SW480 (cell line): ENCODE measurements at places on chromosomes 5 and 9.
A peak's percentile ranks its signal among the peaks of the same experiment; 100 is the strongest.

DNA sequence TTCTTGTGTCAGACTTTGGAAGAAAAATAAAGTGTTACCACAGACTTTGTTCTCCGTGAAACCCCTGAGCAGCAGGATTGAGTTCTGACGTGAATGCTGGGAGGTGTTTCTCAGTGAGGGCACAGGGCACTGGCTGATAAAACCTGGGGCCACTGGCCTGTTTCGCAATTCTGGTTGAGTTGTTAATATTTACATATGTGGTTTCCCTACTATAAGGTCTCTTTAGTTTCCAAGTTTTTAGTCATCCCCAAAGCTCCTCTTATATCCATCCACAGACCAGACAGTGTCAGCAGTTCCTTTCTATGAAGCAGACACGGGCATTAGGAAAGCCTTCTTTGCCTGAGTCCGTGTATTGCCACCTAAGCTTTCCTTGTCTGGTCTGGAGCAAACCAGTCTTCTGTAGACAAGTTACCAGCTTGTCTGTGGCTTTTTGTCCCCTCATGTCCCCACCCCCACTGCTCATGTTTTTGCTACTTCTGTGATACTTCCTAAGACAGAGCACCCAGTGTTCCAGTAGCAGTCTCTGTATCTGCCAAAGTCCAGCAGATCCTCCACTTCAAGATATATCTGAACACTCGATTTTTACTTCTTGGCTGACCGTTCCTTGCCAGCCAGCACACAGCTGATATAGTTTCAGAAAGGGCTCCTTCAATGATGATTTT is 42.0 kb downstream of the ACO1 start:
- DNase-seq: no peak

- DNase-seq: no peak
These were observed 1596.1 kb upstream of the WWC1 start for GRCh38 chr5:166695326-166695725.

- DNase-seq: no peak
These were observed 26.2 kb downstream of the NDUFA8 start for GRCh38 chr9:122133263-122133983.

GRCh38 chr5:111069839-111070238 is 1.7 kb upstream of the TSLP start:
- no peak for DNase-seq

- DNase-seq: no peak
These were observed 81.9 kb downstream of the SCAI start for GRCh38 chr9:125061391-125061790.

- DNase-seq: no peak
These were observed 136.4 kb downstream of the PIP5K1B start for GRCh38 chr9:68841276-68842052.

DNA sequence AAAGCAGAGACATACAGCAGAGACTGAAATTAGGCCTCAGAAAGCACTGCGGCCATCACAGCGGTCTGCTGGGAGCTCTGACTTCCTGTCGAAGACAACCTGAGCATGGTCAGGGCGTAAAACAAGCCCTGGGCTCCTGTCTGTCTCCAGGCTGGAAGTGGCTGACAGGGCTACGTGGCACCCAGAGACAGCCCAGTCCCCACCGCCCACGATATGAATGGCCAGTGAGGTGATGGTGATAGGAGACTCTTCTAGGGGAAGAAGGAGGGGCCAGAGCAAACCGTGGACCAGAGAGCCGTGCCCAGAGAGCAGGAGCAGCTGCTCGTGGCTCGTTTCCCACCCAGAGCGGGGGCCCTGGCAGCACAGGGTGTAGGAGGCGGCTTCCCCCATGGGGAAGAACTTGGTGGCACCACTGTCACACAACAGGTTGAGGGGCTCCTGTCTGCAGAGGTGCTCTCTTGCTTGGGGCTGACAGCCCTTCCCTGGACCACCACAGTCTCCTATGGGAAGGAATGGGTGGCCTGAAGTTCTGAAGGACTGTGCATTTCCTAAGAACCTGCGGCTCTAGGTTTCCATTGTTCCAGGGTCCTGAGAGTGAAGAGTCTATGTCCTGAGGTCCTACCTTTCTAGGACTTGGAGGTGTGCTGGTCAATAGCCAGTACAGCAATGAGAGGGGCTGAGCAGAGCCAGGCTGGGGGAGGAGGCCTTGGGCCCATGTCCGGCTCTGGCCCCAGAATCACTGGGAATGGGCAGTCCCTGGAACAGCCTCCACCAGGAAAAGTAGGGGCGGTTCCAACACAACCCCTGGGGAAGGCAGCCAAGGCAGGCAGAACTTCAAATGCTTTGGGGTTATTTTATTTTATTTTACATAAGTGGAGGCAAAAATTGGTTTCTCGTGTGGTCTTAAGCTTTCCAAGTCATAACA is 56.4 kb downstream of the BARX1 start:
- no peak for DNase-seq

- no peak for DNase-seq
These were observed 73.2 kb downstream of the SIL1 start for GRCh38 chr5:139124774-139125520.

- no peak for DNase-seq
These were observed 778.3 kb downstream of the PRELID2 start for GRCh38 chr5:145056800-145057199.

DNA sequence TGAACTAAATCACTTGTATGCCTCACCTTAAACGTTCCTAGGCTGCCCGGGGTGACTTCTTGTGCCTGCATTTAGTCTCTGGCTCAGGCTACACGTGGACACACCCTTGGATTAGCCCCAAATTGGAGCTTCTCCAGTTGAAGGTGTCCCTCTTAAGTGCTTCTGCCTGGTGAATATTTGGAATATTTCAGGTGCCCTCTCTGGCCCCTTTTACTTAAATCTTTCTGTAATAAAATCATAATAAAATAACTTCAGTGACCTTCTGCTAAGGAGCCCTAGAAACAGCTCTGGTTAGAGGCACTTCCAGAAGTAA is 74.3 kb upstream of the KLF9 start:
- DNase-seq: no peak

DNA sequence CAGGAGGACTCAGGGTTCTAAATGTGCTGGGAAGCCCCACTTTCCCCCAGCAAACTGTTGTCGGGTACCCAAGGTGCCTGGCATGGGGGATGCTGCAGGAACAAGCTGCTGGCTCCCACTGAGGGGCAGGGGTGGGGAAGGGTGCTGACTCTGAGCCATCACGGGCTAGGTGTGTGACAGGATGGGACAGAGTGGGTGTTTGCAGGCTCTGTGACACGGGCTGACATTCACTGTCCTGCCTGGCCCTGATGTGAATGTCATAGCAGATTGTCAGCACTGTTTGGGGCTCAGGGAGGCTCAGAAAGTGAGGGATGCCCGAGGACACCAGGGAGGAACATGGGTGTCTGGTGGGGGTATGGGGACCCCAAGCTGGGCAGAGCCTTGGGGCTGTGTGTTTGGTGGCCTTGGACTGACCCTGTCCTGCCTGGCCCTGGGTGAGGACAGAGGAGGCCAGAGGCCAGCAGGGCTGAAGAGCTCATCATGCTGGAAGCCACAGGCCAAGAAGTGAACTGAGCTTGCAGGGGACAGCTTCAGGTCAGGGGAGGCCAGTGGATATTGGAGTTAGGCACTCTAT is 20.6 kb downstream of the WNK2 start:
- no peak for DNase-seq

GRCh38 chr5:112975721-112976431 is 722 bp upstream of the DCP2 start:
- no peak for DNase-seq

DNA sequence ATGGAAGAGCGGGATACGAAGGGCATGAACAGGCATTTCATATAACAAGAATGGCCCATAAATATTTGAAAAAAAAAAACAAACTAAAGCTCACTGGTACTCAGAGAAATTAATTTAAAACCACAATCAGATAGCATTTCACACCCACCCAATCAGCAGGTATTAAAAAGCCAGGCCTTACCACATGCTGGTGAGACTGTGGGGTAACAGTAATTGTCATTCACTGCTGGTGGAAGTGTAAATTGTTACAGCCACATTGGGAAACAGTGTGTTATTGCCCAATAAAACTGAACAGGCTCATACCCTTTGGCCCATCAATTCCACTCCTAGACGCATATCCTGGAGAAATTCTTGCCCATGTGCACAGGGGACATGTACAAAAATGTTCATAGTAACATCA is 66.0 kb downstream of the PLAC8L1 start:
- no peak for DNase-seq

GRCh38 chr5:83031381-83031780 is 45.8 kb downstream of the TMEM167A start:
- DNase-seq: no peak

- DNase-seq: no peak
These were observed 32.6 kb upstream of the RXRA start for GRCh38 chr9:134293611-134294152.

DNA sequence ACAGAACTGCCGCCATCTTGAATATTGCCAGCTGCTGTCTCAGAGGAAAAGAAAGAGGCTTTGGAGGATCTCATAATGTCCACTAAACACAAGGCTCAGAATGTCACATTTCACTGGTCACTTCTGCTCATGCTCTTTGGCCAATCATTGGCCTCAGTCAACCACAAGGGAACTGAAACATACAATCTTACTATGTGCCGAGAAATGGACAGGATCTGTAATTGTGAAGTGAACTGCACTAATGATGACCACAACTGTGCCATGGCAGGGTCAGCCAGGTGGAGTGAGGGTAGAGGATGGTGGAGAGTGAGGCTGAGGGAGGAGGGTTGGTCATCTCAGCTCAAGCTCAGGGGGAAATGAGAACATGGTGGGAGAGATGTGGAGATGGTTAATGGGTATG is 32.8 kb downstream of the GDNF start:
- DNase-seq: no peak

GRCh38 chr9:4143936-4144717 is 155.7 kb downstream of the GLIS3 start:
- no peak for DNase-seq

DNA sequence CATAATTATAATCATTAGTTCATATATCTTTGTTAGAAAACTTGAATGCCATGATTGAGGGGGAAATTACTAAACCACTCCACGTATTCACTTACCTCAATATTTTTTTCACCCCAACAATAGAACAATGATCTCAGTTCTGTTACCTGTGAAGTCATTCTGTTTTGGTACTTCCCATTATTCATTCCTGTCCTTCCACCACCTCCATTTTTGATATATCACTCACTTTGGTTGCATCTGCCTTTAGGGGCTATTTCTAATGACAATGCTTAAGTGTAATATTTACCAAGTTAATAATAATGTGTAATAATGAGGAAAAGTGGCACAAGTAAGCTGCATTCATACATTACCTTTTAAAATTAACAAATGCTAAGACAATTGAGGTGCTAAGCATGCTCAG is 218.4 kb downstream of the SPATA31D1 start:
- no peak for DNase-seq

GRCh38 chr9:131277910-131278701 is 1.8 kb upstream of the FAM78A start:
- peak; percentile 80 for DNase-seq

DNA sequence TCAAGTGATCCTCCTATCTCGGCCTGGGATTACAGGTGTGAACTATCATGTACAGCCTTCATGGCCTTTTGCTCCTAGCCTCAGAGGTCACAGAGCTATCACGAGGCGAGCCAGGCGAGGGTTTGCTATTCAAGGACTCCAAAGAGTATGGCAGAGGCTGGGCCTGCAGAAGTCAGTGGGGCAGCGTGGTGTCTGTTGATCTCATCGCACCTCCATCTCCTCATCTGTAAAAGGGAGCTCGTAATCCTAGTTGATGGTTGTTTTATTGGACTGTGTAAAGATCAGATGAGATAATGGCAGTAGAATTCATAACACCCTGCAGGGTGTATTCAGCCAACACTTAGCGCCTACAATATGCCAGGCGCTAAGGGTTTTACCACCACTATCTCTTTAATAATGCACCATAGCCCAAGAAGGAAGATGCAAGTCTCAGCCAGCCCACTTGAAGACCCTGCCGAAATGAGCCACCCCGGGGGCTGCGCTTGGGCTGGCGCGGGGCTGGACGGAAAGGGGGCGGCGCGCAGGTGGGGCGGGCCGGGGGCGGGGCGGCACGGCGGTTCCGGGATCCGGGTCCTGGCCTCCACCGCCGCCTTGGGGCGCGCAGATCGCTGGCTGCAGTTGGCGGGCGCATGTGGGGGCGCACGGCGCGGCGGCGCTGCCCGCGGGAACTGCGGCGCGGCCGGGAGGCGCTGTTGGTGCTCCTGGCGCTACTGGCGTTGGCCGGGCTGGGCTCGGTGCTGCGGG is at the start of gene GALNT12:
TSS of gene GALNT12 (plus strand) at position 601 of the 744 bp plus-strand sequence. CDS start at position 630, 29 bp downstream.
- peak; percentile 35 for DNase-seq

- DNase-seq: no peak
These were observed 72.1 kb upstream of the SLC28A3 start for GRCh38 chr9:84412654-84413053.

DNA sequence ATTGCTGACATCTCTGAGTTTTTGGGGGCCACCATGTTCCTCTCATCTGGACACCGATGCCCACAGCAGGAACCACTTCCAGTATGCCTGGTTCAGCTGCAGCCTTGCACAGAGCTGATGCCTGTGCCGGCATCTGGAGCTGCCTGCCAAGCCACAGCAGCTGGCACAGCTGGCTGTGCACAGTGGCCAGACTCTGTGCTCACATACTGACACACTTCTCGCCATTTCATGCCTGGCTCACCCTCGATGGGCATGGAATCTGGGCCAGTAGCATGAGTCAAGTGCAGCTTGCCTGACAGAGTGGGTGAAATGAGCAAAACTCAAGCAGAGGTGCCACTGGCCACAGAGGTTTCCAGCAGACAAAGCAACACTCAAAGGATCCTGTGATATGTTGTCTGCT is 863.4 kb downstream of the DNAH5 start:
- DNase-seq: no peak

DNA sequence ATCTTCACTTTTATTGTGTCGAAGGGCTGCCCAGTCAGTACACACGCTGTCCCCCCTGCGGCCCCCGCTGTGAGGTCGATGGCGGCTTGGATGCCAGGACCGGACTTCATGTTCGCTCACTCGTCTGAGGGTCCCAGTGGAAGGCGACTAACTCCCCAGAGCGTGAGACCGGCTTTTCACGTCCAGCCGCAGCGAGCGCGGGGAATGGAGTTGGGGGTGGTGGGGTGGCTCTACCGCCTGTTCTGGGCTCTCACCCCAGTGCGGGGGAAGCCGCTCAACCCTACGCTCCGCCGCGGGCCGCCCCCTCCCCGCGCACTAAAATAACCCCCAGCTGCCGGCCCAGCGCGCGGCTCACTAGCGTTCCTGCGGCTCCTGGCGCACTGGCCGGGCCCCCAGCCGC is at the start of gene SLC25A2:
TSS of gene SLC25A2 (minus strand) at position 294 of the 400 bp plus-strand sequence. CDS start at position 110, 184 bp downstream.
- no peak for DNase-seq

DNA sequence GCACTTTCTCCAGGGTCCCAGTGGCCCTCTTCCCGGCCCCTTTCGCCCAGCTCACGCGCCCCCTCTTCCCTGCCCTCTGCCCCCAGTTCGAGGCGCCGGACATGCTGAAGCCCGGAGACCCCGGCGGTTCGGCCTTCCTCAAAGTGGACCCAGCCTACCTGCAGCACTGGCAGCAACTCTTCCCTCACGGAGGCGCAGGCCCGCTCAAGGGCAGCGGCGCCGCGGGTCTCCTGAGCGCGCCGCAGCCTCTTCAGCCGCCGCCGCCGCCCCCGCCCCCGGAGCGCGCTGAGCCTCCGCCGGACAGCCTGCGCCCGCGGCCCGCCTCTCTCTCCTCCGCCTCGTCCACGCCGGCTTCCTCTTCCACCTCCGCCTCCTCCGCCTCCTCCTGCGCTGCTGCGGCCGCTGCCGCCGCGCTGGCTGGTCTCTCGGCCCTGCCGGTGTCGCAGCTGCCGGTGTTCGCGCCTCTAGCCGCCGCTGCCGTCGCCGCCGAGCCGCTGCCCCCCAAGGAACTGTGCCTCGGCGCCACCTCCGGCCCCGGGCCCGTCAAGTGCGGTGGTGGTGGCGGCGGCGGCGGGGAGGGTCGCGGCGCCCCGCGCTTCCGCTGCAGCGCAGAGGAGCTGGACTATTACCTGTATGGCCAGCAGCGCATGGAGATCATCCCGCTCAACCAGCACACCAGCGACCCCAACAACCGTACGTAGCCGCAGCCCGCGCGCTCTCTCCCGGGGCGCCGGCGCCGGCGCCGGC is 1.0 kb downstream of the PRDM6 start:
- DNase-seq: peak; percentile 23
